Renal cortex interstitium (tissue), 15 donors: ENCODE measurements at places on chromosomes 3 and 15. TPM values are rescaled to one million over a fixed set of nuclear protein-coding genes. Genes with fewer than 3 reads are reported as not detected.

DNA sequence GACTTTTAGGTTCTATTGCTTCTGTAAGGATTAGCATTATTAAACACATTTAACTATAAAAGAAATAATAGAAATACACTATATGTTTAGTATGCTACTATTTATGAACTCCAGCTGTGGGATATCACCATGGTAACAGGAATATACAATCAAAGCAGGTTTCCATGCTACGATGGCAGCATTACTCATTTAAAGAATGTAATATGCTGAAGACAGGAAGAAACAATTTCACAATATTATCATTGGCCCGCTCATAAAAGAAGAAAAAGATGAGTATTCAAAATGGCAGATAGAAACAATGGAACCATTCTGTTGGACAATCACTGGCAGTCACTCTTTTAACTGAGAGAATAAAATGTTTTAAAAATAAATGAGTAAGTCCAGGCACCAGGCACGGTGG, 153.4 kb downstream of the CBLB start:
- DNase-seq, result no peak

- DNase-seq, result no peak
Measured at GRCh38 chr3:12620305-12620704, 43.6 kb downstream of the RAF1 start.

CCR8 gene
- not detected for polyA plus RNA-seq

CD80 gene
- polyA plus RNA-seq, result 0.17 TPM

GRCh38 chr15:74438721-74439316, 5.1 kb upstream of the SEMA7A start:
- peak; percentile 61 for DNase-seq

SPRED1 gene
- polyA plus RNA-seq, result 33.6 TPM

GRCh38 chr15:66897416-66897815, 168.0 kb upstream of the SMAD3 start:
- DNase-seq, result no peak

NR2E3 gene
- polyA plus RNA-seq, result 0.31 TPM

DNA sequence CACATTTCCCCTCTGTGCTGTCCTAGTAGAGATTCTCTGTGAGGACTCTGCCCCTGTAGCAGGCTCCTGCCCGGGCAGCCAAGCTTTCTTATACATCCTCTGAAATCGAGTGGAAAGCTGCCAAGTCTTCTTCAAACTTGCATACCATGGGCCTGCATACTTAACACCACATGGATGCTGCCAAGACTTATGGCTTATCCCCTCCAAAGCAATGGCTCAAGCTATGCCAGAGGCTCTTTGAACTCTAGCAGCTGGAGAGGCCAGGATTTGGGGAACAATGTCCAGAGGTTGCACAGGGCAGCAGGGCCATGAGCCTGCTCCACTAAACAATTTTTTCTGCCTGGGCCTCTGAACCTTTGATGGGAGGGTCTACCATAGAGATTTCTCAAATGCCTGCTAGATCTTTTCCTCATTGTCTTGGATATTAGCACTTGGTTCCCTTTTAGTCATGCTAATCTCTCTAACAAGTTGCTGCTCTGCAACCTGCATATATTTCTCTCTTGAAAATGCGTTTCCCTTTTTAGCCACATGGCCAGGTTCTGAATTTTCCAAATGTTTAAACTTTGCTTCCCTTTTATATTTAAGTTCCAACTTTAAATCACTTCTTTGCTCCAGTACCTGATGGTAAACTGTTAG, 6.1 kb upstream of the PLSCR4 start:
- DNase-seq, result no peak

KCNAB1 gene
- 3.3 TPM for polyA plus RNA-seq

DNA sequence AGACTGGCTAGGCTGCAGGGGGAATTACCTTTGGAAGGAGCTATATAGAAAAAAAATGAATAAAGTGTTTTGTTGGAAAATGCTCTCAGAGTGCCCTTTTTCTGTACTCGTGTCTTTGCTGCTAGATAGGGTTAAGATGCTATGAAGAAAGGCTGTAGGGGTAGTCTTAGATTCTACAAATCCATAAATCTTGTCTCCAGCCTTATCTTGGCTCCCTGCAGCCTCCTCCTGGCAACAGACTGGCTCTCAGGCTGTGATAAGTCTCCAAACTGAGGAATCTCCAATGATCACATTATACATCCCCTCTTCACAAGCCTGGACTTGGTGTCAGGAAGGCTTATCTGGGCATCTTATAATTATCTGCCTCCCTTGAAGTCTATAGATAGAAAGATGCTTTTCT, 9.3 kb downstream of the LPCAT4 start:
- no peak for DNase-seq

RTP1 gene
- not detected for polyA plus RNA-seq

GRCh38 chr15:54250326-54250725, 272.1 kb downstream of the UNC13C start:
- no peak for DNase-seq

GRCh38 chr3:99960941-99961340, 143.3 kb downstream of the CMSS1 start:
- DNase-seq, result peak; percentile 22

GHSR gene
- polyA plus RNA-seq, result not detected

CASR gene
- 30.5 TPM for polyA plus RNA-seq

- no peak for DNase-seq
Measured at GRCh38 chr15:72197460-72198355, at the start of gene GRAMD2A. TSS of gene GRAMD2A (minus strand) at chr15:72197787.

- DNase-seq, result no peak
Measured at GRCh38 chr15:48992545-48992944, 28.8 kb upstream of the SHC4 start.

MTFMT gene
- polyA plus RNA-seq, result 19.4 TPM

DNA sequence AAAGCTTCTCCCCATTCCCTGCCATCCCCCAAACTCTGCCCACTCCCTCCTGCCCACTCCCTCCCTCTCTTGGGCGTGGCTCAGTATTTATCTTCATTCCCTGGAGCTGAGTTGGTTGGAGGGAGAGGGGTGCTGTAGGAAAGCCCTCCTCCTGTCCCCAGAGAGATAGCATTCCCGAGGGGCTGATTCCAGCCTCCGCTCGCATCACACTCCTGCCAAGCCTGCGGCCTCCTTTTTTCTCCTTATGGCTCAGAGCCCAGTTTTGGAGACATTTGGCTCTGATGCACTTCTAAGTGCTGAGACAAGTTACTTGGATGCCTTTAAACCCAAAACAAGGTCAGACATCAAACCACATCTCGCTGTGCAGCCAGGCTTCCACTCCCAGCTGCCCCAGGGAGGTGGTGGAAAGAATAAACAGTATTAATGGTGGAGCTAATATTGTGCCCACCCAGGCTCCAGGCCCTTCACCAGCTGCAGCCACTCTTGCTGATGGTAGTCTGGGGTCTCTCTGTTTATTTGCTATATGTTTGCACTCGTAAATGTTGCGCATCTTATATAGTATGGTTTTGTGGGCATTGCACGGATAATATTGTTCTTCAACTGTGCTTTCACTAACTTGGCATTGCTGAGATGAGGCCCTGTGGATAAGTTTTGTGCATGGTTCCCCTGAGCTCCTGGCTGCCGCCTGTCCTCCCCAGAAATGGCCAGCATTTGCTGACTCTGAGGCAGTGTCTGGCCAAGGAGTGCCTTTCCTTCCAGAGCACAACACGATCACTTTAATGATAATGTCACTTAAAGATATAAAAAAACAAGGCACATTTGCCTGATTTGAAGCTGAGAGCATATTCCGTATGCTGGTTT, 157.2 kb downstream of the LRRC28 start:
- no peak for DNase-seq

CLDN18 gene
- polyA plus RNA-seq, result 1.5 TPM

DNA sequence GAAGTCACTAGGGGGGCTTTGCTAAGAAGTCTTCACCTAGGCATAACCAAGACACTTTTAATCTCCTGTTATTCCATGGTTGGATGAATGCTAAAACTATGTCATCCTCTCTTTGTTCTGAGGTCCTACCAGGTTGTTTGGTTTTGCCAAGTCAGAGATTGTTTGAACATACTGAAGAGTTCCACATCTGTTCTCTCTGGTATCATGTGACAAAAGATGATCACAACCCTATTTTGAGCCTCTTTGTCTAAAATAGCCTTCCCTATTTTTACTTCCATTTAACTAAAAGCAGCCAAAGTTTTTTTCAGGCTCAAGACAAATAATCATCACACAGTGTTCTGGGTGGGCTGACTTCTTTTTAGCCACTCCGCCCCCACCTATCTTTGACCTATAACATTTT, 218.4 kb upstream of the LMCD1 start:
- DNase-seq, result no peak

- DNase-seq, result no peak
Measured at GRCh38 chr3:8887435-8888300, 75.6 kb downstream of the RAD18 start.

GRCh38 chr3:144429719-144430121, 458.1 kb downstream of the DIPK2A start:
- no peak for DNase-seq

DNA sequence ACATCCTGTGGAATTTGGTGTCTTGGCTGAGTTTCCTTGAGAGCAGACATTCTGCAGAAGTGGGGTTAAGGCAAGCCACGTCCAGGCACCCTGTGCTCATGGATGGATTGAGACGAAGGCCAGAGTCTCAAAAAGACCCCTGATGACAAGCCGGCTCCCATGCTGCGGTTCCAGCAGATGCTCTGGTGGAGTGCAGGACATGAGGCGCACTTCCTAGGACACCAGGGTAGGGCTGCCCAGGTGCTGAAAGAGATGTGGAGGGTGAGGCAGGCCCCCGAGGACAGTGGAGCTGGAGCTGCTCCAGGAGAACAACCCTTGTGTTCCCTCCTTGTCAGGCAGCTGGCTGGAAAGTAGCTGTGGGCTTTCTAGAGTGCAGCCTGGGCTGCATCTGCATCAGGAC, 81.0 kb downstream of the ASB7 start:
- DNase-seq, result no peak

GRCh38 chr3:130276203-130276803, 69.2 kb upstream of the COL6A5 start:
- peak; percentile 42 for DNase-seq

- no peak for DNase-seq
Measured at GRCh38 chr3:34258271-34258998, 460.0 kb downstream of the PDCD6IP start.

DNA sequence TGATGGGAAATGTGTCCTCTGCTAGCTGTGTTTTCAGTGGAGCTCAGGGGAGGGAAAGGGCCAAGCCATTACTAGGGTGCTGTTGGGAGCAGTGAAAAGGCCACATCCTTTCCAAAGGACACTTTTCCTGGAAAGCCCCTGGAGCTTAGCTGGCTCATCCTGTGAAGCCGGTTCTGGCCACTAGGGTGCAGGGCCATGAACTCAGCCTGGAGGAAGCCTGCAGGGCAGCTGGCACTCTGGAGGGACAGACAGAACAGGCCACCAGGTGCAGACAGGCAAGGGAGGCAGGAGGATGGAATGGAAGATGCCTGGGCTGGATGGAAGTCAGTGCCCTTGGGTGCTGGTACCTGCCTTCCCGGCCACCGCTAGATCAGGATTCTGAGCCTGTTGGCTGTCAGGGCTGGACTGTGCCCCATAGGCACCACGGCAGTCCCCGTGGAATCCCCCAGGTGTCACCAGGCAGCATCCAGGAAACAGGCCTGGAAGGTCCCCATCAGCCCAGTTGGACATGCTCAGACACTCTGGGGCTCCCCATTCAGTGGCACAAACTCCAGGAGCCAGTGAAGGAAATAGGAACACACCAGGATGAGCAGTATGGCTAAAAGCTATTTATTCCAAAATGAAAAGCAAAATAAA, 76.2 kb upstream of the C2CD4B start:
- DNase-seq, result no peak

TMCO5A gene
- not detected for polyA plus RNA-seq

GRCh38 chr3:5426094-5426883, 238.8 kb downstream of the EDEM1 start:
- peak; percentile 88 for DNase-seq

GRCh38 chr15:48680841-48681240, 35.3 kb upstream of the FBN1 start:
- no peak for DNase-seq

FAM174B gene
- polyA plus RNA-seq, result 26.2 TPM

- DNase-seq, result no peak
Measured at GRCh38 chr3:112115161-112115739, 17.8 kb downstream of the GCSAM start.

DNA sequence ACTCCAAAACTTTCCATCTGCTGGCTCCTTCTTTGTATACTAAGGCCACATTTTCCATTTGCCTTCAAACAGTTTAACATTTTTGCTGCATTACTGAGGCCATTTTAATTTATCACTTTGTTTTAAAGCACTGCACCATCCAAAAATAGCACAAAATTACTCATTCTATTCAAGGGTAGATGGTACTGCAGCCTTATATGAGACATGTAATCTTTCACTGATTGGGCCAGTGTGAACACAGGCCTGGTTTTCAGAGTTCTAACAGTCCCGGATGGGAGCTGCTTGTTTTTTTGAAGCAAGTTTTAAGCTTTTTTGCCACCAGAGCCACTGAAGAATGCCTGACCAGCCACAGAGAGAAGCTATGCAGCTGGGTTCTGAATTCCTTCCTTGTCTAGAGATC, 172.3 kb upstream of the TSC22D2 start:
- no peak for DNase-seq
